ENCODE measurements at places on chromosomes 13 and 19.

DNA sequence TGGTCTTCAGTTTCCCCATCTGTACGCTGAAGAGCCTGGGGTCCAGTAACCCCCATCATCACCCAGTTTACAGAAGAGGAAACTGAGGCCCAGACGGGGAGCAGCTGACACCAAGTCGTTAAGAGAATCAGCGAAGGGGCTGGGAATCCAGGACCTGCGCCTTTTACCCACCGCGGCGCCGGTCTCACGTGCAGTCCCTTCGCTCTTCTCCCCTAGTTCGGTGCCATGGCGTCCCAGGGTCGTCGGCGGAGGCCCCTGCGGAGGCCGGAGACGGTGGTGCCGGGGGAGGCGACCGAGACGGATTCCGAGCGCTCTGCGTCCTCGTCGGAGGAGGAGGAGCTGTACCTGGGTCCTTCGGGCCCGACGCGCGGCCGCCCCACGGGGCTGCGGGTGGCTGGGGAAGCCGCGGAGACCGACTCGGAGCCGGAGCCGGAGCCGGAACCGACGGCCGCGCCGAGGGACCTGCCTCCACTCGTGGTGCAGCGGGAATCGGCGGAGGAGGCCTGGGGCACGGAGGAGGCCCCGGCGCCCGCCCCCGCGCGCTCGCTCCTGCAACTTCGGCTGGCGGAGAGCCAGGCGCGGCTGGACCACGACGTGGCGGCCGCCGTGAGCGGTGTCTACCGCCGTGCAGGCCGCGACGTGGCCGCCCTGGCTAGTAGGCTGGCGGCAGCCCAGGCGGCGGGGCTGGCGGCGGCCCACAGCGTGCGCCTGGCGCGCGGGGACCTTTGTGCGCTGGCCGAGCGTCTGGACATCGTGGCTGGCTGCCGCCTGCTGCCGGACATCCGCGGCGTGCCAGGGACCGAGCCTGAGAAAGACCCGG, 698 bp downstream of the BLOC1S3 start:
- DNase-seq: peak; percentile 9

DNA sequence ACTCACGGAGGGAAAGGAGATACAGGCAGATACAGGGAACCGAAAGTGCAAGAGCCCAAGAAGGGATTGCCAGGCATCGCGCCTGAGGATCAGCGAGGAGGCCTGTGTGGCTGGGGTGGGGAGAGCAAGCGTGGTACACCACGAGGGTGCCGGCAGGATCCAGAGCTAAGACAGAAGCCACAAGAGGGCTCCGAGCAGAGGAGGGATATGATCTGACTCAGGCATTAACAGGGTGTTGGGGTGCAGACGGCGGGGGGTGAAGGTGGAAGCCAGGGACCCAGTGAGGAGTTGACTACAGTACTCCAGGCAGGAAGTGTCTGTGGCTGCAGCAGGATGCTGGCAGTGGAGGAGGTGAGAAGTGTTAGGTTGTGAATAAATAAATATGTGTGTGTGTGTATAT, 5.4 kb upstream of the PPP1R37 start:
- peak; percentile 52 for DNase-seq

- peak; percentile 48 for DNase-seq
Measured at GRCh38 chr19:38394488-38394887, 6.0 kb downstream of the SPRED3 start.

GRCh38 chr13:38970380-38971051, 20.1 kb downstream of the STOML3 start:
- no peak for DNase-seq

GRCh38 chr13:35514801-35515502, 38.5 kb upstream of the MAB21L1 start:
- no peak for DNase-seq

DNA sequence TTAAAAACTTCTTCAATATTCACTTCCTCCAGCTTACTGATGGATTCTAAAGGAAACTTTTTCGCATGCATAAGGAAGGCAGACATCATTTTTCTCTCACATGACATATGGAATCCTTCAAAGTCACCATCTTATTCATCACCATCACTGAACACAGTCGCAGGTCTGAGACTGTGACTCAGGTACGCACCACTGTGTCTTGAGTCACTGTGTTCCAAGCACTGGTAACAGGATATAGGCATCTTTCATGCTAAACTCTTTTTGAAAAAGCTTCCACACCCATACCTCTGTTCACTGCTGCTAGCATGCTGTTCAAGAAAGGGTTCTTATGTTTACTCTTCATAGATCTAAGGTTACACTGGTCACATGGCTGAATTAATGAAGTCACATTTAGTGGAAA, 67.0 kb upstream of the SIAH3 start:
- no peak for DNase-seq

DNA sequence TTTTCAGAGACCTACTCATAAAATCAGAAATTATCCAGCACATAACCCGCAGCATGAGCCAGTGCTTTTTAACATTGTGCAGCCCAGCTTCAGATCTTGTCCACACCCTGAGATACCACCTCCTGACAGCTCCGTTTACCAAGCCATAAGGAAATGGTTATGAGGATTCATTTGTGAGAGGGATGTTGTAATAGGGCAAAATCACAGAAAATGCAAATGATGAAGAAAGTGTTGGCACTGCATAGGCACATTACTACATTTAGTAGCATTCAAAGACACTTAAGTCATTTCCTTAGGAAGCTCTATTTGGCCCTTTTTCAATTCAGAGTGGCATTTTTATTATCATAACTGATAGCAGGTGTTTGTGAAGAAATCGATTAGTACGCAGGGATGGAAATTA, 277.5 kb downstream of the DNAJC15 start:
- DNase-seq: no peak

- no peak for DNase-seq
Measured at GRCh38 chr13:69948016-69948415, 159.6 kb upstream of the ATXN8OS start.

DNA sequence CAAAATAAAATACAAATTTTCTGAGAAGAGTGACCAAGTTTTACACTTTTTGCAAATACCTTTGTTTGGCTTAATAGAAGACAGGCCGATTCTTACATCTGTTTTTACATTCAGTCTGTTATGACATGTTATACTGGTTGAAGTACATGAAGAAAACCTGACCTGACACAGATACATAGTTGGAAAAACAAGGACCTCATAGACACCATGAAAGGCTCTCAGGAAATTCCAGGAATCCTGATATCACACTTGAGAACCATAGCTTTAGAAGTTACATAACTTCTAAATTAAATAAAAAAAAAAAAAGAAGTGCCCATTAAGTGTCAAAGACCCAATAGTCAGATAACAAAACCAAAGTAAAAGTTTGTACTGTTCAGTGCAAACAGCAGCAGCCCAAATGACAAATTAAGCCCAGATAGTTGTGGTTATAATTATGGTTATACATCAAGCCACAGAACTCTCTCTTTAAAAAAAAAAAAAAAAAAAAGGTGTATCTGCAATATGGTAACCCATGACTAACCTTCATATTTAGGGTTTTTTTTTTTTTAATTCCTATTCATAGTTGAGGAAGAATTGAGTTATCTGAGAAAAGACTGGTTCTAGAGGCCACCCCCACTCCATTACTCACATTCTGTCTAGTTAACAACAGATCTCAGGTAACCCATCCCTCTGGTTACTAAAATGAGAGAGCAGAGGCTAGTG, 19.8 kb downstream of the RBM26 start:
- DNase-seq: no peak

- no peak for DNase-seq
Measured at GRCh38 chr19:51365965-51366388, at the start of gene ETFB. Gene ETFB, minus strand, starts transcription at chr19:51366388. Its CDS starts 62 bp downstream, at chr19:51366326.

DNA sequence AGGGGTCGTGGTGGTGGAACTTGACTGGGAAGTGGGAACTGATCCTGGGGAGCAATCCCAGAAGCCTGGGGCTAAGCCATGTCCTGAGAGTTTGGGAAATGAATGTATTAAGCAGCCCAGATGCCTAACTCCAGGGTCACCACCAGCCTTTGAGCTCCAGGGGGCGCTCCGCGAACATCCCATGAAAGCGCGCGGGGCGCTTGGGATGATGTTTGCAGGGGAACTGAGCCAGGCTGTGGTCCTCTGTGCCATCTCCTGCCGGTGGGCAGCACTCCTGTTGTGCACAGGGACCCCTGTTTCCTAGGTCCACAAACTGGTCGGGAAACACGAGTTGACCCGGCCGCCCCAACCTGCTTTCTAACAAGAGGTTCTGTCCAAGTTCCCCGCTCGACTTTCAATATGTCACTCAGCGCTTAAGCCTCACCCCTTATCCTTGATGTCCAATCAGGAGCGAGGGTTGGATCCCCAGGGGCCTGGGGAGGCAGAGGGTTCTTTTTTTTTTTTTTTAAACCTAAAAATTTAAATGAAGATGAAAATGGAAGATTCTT, 14.4 kb downstream of the LEUTX start:
- peak; percentile 52 for DNase-seq

GRCh38 chr13:92473765-92474475, 752.7 kb upstream of the GPC6 start:
- DNase-seq: no peak

DNA sequence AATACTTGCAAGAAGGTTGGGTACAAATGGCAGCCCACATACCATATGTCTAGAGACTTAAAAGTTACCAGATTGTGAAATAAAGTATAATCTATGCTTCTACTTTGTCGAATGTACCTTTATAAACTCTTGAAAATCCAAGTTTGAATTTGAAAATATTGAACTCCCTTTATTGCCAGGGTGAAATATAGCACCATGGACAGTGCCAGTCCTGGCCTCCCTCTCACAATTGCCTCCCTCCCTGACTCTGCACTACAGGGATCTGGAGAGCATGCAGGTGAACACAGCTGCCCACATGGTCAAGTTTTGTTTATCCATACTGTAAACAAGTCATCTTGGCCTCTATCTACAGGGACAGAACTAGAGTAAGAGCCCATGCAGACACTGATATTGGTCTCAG, 394.1 kb upstream of the SLITRK6 start:
- no peak for DNase-seq

- no peak for DNase-seq
Measured at GRCh38 chr13:38167164-38167822, 182.4 kb upstream of the UFM1 start.

GRCh38 chr13:21365574-21365973, 93.5 kb downstream of the ZDHHC20 start:
- no peak for DNase-seq

- peak; percentile 61 for DNase-seq
Measured at GRCh38 chr19:3178377-3178972, at the start of gene S1PR4. Gene S1PR4, plus strand, starts transcription at chr19:3178769. Its CDS starts 24 bp downstream, at chr19:3178793.

GRCh38 chr19:3138268-3138667, 2.4 kb downstream of the GNA15 start:
- DNase-seq: no peak

- no peak for DNase-seq
Measured at GRCh38 chr13:45508776-45509175, 44.0 kb downstream of the COG3 start.

- no peak for DNase-seq
Measured at GRCh38 chr19:50639121-50640112, at the start of gene SYT3. Gene SYT3, minus strand, starts transcription at chr19:50639881. Its CDS starts 2,470 bp downstream, at chr19:50637411.

DNA sequence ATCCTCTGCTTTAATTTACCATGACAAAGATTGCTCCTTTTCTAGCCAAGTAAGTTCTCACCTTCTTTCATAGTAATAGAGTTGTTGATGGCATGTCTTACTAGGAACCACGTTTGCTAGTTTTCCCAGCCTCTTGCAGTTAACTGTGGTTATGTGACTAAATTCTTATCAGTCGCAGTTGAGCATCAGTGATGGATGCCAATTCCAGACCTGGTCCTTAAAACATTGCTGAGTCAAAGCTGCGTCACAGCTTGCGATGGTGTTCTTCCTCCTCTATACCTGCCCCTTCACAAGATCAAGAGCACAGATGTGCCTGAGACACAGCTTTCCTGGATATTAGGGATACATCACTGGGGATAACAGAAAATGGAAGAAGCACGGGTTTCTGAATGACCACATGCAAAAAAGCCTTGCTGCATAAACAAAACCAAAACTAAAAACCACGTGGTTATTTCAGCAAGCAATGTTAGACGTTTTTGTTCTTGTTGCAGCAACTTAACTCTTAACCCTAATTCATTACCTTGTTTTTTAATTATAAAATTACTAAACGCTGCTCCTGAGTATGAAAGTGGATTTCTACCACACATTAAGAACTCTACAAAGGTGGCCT, 97.6 kb upstream of the DACH1 start:
- no peak for DNase-seq

- no peak for DNase-seq
Measured at GRCh38 chr13:50357586-50358118, 342.4 kb downstream of the KCNRG start.

DNA sequence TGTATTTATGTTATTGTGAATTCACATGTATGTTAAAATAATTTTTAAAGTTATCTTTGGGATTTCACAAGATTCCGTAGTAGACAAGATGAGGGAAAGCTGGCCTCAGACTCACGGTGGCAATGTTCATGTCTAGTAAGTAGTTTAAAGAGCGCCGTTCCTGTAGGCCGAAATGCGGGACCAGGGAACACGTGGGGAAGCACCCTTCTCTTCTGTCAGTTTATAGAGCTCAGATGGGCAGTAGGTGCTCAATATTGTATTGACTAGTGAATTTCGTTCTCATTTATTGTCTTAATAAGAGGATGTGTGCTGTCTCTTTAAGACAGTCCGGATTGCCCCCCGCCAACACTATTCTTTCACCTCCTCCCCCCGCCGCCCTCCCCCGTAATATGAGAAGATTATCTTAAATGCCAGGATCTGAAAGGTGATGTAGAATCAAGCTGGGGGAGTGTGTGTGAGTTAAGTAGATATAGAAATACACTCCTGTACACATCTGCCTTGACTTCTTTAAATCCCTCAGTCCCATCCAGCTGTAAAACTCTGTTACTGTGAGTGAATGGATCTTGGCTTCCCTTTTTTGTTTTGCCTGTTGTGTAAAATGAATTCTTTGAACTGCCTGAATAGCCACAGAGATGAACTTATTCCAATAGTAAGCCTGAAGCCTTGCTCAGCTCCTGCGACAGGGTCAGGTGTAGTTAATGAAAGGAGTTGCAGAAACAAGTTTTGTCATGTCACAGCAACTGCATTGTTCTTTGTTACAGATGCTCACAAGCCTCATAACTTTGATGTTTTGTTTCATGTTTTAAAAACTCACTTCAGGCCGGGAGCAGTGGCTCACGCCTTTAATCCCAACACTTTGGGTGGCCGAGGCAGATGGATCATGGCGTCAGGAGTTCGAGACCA, 1.3 kb downstream of the LAMP1 start:
- DNase-seq: no peak

- no peak for DNase-seq
Measured at GRCh38 chr13:21684576-21684975, 13.7 kb downstream of the FGF9 start.

DNA sequence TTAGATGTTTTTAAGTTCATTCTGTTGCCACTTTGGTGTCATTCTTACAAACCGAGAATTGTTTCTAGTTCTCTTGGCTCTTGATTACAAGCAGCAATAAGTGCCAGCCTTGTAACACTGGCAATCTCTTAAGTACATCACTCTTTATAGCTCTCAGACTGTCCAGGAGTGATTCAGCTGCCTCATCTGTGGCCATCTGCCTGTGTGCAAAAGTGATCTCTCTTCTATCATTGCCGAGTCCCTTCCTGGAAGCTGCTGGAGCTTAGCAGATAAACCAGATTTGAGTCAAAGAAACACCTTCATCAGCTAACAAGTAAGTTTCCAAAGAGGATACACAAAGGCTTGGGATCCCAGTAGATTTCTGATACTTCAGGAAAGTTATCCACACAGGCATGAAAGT, 23.2 kb downstream of the STOML3 start:
- DNase-seq: no peak

- DNase-seq: no peak
Measured at GRCh38 chr19:35533822-35534392, 651 bp downstream of the GAPDHS start.

Data from effector memory CD4-positive, alpha-beta T cell (primary cell).